MG63 (cell line): ENCODE measurements at places on chromosomes 12 and 14.

GRCh38 chr12:129635021-129635685 is 268.7 kb downstream of the TMEM132D start:
- no peak for DNase-seq

DNA sequence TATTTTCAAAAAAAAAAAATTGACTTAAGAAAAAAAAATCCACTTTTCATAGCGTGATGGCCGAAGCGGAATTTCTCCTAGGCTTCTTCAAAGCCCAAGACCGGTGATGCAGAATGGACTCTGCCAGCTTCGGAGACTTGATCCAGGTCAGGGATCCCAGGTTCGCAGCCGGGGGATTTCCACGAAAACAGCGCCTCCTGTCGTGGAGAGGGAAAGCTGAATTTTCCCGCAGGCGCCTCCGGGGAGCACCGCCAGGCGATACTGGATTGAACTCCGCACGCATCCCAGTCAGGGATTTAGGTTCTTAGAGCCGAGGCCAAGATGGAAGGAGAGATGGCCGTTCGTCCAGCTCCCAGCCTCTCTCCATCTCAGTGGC is 2.1 kb downstream of the TTC6 start:
- DNase-seq: no peak

GRCh38 chr12:82437744-82438143 is 79.4 kb downstream of the METTL25 start:
- no peak for DNase-seq

DNA sequence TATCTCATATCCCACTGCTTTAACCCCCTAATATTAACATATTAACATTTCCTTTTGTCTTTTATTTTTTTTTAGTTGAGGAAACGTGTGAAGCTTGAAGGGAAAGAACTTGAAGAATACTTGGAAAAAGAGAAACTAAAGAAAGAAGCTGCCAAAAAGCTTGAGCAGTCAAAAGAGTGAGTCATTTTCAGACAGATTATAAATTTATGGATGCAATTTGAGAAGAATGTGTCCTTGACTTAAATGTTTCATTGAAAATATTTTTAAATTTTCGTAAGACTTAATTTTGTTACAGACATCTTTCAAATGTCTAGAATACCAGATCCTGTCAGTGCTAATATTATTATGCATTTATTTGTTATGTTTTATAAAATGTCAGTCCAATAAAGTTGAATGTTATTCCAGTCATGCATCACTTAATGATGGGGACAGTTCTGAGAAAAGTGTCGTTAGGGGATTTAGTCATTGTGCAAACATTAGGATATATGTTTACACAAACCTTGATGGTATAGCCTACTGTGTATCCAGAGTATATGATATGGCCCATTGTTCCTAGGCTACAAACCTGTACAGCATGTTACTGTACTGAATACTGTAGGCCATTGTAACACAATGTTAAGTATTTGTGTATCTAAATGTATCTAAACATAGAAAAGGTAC is 32.6 kb downstream of the CPSF2 start:
- DNase-seq: no peak

- DNase-seq: peak; percentile 29
These were observed 11.6 kb upstream of the FOXN3 start for GRCh38 chr14:89428546-89429198.

GRCh38 chr12:14970473-14970872 is 2.4 kb upstream of the PDE6H start:
- no peak for DNase-seq

GRCh38 chr12:50387487-50387886 is 8.9 kb downstream of the FAM186A start:
- DNase-seq: no peak

DNA sequence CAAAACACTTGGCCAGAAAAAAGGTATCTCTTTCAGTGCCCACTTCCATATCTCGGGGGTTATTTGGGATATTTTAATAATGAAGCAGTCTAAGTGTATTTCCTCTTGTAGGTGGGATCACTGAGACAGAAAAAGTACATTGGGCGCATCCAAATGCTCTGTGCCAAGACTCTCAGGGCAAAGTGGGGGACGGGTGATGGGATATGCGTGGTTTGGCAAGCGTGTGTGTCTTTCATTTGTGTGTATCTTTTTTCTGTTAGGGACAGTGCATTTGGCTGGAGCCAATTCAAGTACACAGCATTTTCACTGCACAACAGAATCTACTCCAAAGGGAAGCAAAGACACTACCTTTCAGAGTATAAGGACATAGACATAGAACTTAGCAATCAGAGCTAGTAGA is 29.3 kb downstream of the SSPN start:
- DNase-seq: no peak

GRCh38 chr12:112236386-112236785 is 111.0 kb downstream of the TRAFD1 start:
- DNase-seq: no peak

DNA sequence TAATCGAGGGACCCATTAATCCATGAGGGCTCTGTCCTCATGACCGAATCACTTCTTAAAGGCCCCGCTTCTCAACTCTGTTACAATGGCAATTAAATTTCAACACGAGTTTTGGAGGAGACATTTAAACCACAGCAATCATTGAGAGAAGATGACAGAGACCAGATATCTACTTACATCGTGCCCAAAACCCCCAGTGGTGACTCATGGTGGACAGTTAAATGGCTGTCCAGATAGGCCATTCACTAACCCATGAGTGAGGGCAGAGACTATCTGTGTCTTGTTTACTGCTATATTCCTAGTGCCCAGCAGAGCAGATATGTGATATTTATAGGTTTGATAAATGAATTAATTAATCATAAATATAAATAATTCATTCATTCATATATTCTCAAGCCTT is 20.0 kb upstream of the FLVCR2 start:
- DNase-seq: no peak

- DNase-seq: no peak
These were observed 15.4 kb upstream of the MIA2 start for GRCh38 chr14:39218171-39218769.

- DNase-seq: no peak
These were observed 269.5 kb downstream of the FBXL14 start for GRCh38 chr12:1324910-1325309.

- no peak for DNase-seq
These were observed 63.2 kb downstream of the PTCSC3 start for GRCh38 chr14:36113341-36113740.

- no peak for DNase-seq
These were observed 322.2 kb downstream of the MDGA2 start for GRCh38 chr14:47353186-47353585.

DNA sequence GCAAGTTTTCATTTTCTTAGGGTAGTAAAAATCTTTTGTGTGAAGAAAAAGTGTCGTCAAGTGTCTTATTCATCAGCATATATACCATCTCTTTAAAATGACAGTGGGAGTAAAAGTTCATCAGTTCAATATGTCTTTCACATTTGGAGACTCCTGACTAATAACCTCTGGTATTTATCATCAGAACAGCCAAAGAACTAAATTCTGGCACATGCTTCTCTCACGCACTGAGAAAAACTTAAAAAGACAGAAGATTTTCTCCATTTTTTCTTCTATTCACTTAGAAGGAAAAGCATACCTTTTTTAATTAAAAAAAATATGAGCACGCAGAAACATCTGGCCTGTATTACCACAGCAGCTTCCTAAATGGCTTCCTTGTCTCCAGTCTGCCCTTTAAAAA is 265.7 kb downstream of the AKAP6 start:
- DNase-seq: no peak

DNA sequence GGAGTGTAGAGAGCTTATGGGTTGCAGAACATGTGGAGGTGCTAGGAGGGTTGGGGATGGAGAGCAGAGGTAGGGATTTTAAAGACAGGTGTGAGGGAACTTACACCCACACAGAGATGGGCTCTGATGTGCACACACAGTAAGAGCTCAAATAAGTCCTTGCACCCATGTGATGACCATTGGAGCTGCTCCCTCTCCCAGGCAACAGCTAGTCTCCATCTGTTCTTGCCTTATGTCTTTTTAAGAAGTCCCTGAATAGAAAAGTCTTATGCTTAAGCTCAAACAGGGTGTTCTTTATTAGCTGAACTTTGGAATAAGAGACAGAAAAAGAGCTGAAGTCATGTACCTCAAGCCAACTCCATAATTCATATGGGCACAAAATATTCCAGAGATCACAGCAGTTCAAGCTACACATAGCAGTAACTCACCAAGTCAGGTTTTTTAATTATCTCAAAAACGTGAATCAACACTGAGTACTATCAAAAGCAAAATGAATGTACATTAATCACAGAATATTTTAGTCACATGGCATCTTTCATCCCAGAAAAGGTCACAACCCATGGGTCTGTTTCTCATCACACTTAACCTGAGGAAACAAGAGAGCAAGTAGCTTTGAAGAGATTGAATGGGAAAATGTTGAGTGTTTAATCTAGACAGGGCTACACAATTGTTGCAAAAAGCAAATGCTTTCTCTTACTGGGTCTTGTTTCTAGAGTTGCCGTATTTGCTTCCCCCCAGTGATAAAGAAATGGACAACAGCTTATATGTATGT is 1513.6 kb upstream of the SEL1L start:
- no peak for DNase-seq

- no peak for DNase-seq
These were observed 208.4 kb upstream of the FKBP4 start for GRCh38 chr12:2586156-2587038.

DNA sequence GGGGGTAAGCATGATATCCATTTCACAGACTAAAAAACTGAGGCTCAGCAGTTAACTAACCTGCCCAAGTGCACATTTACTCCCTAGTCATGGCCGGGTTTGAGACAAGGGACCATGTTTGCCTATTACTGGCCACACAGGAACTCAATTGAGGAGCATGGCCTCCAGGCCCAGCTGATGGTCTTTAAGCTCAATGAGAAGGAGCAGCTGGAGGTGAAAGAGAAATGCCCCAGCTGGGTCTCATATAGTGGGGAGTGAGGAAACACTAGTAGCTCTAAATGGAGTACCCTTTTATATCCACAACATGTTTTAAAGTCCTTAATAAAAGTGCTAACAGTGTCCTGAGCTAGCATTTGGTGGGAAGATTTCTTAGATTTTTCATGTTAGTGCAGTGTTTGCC is 1.6 kb downstream of the TDP1 start:
- no peak for DNase-seq

DNA sequence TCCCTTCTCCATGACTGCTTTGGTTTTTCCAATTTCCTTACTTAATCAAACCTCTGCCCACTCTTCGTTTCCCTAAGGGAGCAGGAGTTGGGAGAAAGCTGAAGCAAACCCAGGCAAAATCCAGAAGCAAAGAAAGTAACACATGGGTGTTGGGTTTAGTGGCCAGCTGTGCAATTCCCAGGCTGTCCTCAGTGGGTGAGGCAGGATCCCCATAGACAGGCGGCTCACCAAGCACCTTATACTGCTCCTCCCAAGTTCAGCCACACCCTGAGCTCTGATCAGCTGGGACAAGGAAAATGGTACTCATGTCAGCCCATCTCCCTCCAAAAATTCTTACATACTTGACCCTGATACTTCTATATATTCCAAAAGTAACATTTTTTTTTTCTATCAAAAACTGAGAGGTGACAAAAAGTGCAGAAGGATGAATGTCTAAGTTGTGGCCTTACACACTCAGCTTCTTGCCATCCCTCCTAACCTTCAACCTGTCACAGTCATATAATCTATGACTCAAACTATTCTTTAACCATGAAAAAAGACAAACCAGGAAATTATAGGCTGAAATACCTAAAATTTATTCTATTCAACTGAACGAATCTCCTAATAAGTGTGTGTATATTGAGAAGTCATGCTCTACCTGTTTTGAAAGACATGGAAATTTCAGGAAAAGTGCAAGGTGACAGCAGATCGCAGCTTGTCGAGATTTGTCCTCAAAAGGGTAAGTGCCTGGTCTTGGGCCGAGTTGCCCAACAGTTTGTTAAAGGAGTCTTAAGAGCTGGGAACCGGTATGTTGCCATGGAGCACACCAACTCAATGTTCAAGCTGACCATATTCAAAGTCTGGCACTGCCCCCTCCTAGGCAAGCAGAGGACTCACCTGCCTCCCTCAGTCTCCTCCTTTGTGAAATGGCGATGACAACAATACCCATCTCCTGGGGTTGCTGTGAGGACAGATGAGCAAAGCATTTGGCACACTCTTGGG is 17.6 kb upstream of the ZFP36L1 start:
- no peak for DNase-seq

- DNase-seq: no peak
These were observed 138.4 kb upstream of the PELI2 start for GRCh38 chr14:55979781-55980180.

- no peak for DNase-seq
These were observed 511.9 kb downstream of the TMEM121 start for GRCh38 chr14:106038263-106038662.

DNA sequence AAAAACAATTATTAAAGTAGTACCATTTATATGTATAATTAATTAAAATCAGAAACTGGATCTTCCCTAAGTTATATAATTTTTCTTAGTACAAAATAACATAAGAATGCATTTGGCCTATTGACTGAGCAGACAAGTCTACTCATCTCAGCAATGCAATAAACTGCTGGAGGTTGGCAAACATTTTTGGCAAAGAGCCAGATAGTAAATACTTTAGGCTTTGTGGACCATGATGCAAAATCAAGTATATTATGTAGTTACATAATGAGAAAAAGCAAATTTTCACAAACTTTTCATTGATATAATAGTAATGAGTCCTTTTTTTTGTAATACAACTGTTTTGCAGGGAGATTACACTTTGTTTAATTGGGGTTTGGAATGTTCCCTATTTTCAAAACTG is 30.9 kb downstream of the ERGIC2 start:
- DNase-seq: peak; percentile 44

DNA sequence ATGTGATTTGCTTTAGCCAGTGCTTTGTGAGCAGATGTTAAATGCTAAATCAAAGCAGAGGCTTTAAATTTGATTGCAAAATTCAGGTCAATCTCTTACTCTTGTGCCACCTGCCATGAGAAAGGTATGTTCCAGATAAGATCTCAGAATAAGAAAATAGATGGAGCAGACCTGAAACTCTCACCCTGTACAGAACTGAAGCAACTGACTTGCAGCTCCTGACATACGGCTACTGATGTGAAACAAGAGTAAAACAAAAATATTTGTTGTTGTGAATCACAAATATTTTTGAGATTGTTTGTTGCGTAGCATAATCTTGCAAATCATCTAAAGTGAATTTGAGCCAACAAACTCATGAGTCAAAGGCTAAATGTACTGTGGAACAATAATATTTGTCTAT is 3.5 kb upstream of the OSBPL8 start:
- DNase-seq: no peak

DNA sequence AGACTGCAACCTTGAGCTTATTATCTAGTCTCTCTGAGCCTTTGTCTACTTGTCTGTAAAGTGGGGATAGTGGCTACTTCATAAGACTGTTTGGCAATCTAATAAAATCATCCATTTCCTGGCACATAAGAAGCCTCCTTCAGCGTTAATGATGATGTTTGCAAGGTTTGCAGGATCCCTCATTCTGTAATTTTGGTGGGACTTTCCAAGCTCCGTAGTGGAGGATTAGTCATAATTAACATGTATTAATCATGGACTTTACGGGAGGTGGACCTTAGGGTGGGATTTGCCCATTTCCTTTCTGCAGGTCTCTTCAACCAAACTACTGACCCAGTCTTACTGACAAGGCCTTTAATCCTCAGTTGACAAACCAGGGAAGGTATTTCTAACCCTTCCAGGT is 66.2 kb downstream of the NTF3 start:
- DNase-seq: no peak

- no peak for DNase-seq
These were observed 10.1 kb downstream of the SPATS2 start for GRCh38 chr12:49377386-49377785.

GRCh38 chr12:116629480-116629879 is 70.3 kb downstream of the MAP1LC3B2 start:
- no peak for DNase-seq
